AG20443 (cell line): ENCODE measurements at places on chromosomes 12 and 14.

DNA sequence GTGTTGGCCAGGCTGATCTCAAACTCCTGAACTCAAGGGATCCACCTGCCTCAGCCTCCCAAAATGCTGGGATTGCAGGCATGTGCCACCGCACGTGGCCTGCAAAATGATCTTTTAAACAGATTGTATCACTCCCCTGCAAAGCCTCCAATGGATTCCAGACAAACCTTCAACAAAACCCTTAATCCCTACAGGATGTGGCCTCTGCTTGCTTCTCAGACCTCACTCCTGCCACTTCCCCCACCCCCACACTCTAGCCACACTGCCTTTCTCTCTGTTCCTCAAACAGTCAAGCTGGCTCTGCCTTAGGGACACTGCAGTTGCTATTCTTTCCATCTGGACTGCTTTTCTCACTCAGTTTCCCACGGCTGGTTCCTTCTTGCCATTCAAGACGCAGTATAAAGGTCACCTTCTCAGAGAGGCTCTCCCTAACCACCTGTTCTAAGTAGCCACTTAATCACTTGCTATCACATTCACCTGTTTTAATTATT lies 47.3 kb upstream of the TMED10 start:
- DNase-seq = no peak

- DNase-seq = peak; percentile 31
Observed at GRCh38 chr12:89166525-89166934, 185.8 kb downstream of the DUSP6 start.

GRCh38 chr14:39576258-39576657 lies 144.0 kb upstream of the FBXO33 start:
- DNase-seq = no peak

GRCh38 chr14:32028599-32028998 lies 48.5 kb upstream of the ARHGAP5 start:
- peak; percentile 41 for DNase-seq

- DNase-seq = peak; percentile 83
Observed at GRCh38 chr14:71235875-71236274, 328.6 kb downstream of the PCNX1 start.

DNA sequence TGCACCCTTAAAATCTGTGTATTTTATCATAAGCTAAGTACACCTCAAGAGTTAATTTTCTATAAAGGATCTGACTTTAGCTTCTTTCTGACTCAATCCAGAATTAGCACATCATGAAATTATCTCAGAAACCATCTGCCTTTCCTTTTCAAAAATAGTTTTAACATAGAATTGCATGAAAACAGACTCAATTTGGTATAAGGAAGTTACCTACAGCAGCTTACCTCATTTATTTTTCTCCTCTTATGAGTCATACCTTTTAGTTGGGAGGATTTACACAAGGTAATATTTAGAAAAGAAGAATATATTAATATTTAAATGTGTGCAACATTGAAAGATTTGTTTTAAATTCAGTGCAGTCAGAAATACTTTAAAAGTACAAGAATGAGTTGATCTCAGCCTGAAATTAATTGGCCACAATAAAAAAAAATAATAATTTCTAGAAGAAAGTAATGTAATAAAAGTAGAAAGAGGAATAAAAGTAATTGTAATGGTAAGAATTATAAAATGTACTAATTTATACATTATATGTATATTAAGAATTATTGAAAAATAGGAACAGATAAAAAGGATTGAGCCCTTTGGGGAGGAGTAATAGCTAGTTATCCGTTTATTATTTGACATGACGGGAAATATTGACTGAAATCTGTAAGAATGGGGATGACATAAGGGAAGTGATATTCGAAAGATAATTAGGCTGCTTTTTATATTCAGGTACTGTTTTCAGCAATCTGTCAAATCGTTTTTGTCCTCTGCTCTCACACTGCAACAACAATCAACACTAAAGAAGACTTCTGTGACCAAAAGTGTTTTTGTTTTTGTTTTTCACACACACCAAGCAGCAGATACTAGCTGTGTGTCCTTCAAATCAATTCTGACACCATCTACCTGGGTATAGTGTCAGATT lies 20.5 kb downstream of the ADAM21 start:
- no peak for DNase-seq

- DNase-seq = no peak
Observed at GRCh38 chr12:119102714-119103113, 76.0 kb upstream of the HSPB8 start.

- DNase-seq = no peak
Observed at GRCh38 chr12:116832353-116832752, 48.9 kb downstream of the HRK start.

- peak; percentile 56 for DNase-seq
Observed at GRCh38 chr12:56087220-56087619, 7.3 kb downstream of the ERBB3 start.

DNA sequence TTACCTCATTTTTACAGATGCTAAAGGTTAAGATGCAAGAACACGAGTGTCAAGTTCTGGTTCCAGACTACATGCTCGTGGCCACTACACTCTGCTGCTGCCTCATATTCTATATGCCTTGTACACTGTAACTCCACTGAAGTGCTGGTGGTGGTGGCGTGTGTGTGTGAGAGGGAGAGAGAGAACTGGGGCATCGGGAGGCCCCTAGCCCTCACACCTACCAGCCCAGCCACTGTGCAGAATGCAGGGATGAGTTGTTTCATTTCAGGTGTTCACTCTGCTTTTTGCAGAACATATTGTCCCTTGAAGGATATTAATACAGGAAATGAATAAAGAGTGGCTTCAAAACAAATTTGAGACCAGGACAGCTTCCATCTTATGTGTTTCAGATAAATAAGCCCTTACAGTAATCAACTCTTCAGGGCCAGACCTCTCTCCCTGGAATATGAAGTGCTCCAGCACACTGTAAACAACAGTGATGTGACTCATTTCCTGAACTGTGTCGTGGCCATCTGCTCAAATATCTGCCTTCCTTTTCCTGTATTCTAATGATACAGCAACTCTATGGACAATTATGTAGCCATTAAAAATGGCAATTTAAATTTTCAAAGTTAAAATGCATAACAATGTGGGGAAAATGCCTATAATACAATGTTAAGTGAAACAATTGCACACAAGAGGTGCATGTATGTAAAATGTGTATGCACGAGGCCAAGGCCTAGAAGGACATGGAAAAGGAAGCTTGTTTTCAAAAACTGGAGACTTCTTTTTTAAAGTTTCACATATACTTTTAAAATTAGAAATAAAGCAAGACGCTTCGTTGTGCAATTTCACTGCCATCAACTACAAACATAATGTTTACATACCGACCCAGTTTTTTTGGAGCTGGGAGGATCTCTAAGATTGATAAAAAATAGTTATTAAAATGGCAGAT lies 215.4 kb downstream of the PELI2 start:
- peak; percentile 66 for DNase-seq

- no peak for DNase-seq
Observed at GRCh38 chr14:52863334-52863700, 71.9 kb upstream of the GNPNAT1 start.

GRCh38 chr14:29928117-29928640 lies 532 bp upstream of the PRKD1 start:
- no peak for DNase-seq

- no peak for DNase-seq
Observed at GRCh38 chr12:120139958-120140357, 23.4 kb upstream of the RAB35 start.

- peak; percentile 34 for DNase-seq
Observed at GRCh38 chr14:99055019-99055418, 217.0 kb downstream of the BCL11B start.
